Peyer's patch (tissue), 4 donors: ENCODE measurements at places on chromosomes 3 and 15.

DNA sequence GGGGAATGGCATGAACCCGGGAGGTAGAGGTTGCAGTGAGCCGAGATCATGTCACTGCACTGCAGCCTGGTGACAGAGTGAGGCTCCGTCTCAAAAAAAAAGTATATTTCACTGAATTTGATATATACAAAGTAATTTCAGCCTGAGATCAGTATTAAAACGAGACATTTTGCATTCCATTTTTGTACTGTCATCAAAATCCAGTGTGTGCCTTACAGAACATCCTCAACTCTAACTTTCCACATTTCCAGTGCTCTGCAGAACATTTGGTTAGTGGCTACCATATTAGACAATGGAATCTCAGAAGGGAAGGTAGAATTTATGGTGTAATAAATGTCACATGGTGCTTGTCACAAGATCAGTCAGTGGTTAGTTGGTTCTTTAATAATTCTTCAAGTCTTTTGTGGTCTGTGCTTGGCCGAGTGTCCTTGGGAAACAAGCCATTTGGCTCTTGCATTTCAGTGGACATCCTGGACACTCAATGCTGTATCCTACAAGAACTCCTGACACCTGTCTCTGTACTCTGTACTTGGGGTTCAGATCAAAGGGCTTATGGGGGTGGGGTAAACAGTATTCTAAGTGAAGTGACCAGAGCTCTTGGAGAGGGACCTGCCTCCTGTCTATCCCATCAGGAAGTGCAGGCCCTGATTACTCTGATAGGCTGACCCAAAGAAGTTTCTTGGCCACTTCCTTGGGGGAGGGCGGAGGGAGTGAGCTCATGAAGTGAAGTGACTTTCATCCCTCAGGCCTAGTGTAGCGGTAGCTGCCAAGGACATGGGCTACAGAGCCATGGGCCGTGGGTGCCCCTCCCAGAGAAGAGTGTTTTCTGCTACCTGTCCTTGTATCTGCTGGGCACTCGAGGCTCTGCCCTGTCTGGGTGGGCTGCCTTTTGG lies 3.7 kb downstream of the ACVR2B start:
- no peak for DNase-seq

DNA sequence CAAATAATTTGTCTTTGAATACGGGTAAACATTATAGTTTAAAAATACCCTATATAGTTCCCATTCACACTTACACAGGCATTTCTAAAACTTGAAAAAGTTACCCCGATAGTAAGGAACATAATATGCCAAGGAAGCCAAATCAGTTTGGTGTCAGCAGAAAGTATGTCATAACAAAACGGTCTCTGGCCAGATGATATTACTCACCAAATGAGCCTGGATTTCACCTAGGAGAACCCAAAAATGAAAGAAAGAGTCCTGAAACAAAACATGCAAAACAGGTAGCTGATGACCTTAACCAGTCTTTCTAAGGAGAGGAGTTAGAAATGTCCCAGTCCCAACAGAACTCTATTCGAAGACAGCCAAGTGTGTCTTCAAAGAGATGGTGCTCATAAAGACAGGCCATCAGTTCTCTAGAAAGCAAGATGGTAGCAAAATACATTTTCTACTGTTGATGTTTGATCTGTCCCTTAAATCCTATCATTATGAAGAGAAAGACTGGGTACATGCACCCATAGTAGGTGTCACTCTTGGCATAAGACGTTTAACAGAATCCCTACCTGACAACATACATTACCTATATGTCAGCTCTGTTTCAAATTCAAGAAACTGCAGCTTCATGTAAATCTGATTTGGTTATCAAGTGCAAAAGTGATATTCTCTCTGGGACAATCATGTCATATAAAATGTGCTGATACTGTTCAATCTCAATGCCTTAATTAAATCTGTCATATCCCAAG lies 942.5 kb downstream of the ROBO1 start:
- DNase-seq, result no peak

- DNase-seq, result no peak
Measured at GRCh38 chr15:89794627-89795241, 18.6 kb downstream of the MESP2 start.

DNA sequence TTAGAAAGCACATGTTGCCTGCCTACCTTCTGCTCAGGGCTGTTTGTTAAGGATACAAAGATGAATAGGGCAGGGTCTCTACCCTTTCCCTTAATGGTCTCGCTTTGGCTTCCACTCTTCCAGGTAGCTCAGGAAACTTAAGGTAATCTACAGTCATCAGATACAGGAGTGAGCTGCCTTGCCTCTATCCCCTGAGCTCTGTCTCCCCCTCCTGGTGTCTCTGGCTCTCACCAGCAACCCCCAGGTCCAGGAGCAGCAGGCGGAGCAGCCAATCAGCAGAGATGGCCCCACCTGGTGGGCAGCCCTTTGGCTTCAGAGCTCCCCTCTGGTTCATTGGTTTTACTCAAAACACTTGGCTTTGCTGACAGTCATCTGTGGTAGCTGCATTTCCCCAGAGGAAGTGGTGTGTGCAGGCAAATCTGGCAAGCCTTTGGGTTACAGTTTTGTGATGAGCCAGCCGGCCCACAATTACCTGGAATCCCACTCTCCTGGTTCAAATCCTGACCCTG lies 8.5 kb upstream of the CX3CR1 start:
- DNase-seq, result peak; percentile 95

GRCh38 chr15:48646331-48646730 lies 822 bp upstream of the FBN1 start:
- no peak for DNase-seq
